Fibroblast of skin of left quadriceps (primary cell): ENCODE measurements at places on chromosomes 6 and 20.

DNA sequence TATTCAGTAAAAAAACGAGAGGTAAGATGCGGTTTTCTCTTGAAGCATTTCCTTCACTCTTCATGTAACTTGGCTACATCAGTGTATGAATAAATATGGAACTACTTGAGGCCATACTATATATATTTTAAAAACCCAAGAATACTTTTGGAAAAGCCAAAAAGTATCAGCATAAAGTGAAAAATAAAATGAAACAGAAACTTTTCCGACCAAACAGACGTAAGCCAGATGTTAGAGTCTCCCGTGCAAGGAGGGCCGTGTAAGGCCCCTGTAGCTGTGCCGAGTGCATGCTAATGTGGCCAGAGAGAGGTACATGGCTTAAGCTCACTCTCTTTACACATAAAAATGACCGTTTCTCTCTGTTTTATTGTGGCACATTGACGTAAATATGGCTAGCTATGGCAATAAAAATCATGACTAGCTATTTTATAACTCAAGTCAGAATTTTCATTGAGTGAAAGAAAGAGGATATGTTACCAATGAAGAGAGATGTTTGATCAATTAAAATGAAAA is 140.1 kb upstream of the GMDS start:
- no peak for DNase-seq

DNA sequence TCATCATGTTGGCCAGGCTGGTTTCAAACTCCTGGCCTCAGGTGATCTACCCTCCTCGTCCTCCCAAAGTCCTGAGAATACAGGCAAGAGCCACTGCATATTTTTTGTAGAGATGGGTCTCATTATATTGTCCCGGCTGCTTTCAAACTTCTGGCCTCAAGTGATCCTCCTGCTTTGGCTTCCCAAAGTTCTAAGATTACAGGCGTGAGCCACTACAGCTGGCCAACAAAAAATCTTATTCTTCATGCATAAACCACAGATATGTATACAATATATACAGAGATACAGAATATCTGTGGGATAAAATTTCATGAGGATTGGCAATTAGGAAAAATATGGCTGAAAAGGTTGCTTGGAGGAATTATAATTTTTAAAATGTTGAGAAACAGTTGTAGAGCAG is 49.9 kb downstream of the SLC35A1 start:
- DNase-seq = no peak

GRCh38 chr6:72689107-72689954 is 67.5 kb downstream of the KCNQ5 start:
- DNase-seq = no peak

- no peak for DNase-seq
Measured at GRCh38 chr20:62391165-62392076, 4.5 kb downstream of the RPS21 start.

DNA sequence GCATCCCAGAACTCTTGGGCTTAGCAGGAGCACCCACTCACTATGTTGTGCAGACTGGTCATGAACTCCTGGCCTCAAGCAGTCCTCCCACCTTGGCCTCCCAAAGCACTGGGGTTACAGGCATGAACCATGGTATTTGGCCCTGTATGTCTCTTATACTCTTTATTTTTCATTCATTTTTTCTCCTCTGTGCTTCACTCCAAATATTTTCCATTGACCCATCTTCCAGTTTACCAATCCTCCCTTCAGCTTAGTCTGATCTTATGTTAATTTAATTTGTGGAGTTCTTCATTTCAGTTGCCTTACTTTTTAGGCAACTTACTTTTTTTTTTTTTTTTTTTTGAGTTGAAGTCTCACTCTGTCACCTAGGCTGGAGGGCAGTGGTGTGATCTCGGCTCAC is 79.5 kb downstream of the EZR start:
- no peak for DNase-seq
